Fibroblast of skin of back (primary cell): ENCODE measurements at places on chromosomes 3 and 15.

DNA sequence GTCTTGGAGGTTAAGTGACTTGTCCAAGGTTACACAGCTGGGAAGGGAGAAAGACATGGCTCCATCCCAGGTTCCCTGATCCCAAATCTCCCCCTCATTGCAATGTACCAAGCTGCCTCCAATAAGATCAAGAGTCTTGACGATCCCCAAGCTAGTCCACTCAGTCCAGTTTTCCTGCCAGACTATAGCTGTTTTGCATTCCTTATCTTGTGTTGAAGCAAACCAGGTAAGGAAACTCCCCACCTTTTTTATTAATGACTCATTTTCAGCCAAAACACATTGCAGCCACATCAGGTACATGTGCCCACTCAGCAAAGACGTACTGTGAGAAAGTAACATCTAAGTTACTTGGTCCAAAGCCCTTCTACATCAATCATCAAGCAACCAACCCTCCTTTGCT lies 41.9 kb downstream of the LIPC start:
- DNase-seq, result peak; percentile 74

GRCh38 chr3:187765342-187765741 lies 20.1 kb upstream of the BCL6 start:
- DNase-seq, result peak; percentile 74

- DNase-seq, result peak; percentile 51
Observed at GRCh38 chr15:50358845-50359244, 3.8 kb upstream of the GABPB1 start.

DNA sequence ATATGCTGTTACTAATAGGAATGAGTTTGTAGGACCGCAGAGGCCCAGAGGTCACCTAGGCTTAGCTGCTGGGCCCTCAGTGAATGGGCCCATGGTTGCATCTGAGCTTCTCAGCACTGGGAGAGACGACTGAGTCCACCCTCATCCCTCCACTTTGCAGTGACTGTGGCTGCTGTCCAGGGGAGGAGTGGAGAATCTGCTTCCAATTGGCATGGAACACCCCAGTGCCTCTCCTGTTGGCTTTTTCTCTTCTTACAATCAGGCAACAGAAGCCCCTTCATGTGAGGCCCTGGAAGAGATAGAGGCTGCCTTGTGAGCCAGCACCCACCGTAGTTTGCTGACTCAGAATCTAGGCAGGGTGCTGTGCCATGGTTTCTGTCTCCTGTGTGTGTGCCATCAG lies 55.6 kb downstream of the ARNT2 start:
- no peak for DNase-seq

DNA sequence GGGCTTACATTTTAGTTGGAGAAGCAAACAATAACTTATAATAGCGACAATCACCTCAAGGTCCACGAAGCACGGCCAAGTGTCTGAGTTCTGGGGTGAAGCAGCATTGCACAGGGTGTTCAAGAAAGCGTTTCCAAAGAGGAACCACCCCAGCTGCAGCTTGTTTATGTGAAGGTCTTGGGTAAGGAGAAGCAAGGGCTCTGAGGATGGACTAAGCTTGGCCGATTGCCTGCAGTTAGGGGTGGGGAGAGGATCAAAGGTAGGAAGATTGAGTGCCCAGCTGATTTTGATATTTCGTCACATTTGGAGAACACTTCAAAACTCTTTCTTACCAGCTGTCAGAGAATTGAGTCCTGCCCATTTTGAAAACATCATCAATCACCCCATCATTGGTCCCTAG lies 321.6 kb upstream of the DNAJC19 start:
- no peak for DNase-seq
